NCI-H524 treated with DMSO at 0.1 percent for 48 hours (cell line): ENCODE measurements at places on chromosomes 4 and X.

DNA sequence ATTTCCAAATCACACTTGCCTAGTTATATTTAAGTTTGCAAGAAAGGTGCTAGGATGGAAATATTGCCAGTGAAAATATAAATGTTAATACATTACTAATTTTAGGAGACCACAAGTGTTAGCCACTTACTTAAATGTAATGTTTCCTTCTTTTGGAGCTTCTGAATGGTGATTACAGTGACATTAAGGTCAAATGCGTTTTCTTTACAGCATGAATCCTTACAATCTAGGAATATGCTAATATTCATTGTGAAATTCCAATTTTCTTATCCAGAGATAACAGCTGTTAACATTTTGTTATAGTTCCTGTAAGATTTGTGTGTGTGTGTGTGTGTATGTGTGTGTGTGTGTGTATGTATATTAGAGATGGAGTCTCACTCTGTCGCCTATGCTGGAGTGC is 70.2 kb upstream of the NUDT6 start:
- DNase-seq = no peak

DNA sequence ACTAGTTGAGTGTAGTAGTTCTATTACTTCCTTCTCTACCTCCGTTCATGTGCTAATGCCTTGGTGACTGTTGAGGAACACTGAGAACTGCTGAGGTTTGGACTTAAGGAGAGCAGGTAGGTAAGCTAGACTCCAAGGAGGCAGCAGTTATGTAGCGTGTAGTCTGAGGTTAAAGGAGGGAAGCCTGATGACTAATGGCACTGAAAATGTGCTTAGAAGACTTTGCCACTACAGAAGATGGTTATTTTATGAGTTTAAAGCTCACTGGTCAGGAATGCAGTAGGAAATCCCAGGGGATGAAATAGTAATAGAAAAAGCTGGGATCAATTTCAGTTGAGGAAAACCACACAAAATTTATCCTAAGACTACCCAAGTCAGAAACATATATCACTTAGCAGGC is 1077.3 kb downstream of the RAPGEF2 start:
- DNase-seq = no peak

DNA sequence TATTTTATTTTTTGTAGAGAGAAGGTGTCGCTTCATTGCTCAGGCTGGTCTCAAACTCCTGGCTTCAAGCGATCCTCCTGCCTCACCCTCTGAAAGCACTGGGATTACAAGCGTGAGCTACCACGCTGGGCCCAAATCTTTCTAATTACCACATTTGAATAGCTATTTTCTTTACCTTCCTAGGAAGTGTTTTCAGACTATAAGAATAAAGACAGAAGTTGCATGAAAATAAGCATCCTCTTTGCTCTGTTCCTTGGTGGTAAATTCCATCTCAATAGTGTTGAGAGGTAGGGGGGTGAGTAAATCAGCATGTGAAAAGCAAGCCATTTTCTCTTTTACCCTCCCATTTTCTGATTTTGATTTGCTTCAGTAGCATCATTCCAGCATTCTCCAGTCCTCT is 122.4 kb downstream of the LARP7 start:
- no peak for DNase-seq

- no peak for DNase-seq
These were observed 88.7 kb upstream of the ELOVL6 start for GRCh38 chr4:110287130-110287529.

GRCh38 chr4:526189-526909 is 27.3 kb downstream of the PIGG start:
- DNase-seq = no peak
